ENCODE measurements at places on chromosomes 1 and 21.

- no peak for DNase-seq
Observed at GRCh38 chr1:158100498-158100897, 80.2 kb upstream of the CD1D start.

DNA sequence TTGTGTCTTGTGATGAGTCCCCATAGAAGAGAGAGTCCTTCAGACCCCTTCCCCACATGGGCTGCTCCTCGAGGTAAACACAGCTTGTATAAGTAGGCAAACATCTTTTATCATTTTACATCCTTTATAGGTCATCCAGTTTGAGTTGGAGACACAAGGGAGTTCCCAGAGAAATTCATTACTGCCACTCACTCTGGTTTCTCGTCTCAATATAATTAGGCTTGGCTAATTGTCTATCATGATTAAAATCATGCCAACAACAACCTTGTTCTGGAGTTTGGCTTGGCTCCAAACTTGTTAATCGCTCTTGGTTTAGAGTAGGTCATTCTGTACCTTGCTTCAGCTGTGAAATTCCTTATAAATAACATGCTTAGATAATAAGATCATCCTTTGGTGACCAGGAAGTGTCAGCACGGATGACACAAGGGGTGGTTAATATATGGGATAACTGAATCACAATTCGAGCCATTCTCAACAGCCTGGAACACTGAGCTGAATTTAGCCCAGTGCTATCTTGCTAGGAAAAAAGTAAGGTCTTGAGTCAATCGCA, 70.7 kb upstream of the DAB1 start:
- DNase-seq = no peak

GRCh38 chr21:21973806-21974205, 975.6 kb downstream of the NCAM2 start:
- no peak for DNase-seq

DNA sequence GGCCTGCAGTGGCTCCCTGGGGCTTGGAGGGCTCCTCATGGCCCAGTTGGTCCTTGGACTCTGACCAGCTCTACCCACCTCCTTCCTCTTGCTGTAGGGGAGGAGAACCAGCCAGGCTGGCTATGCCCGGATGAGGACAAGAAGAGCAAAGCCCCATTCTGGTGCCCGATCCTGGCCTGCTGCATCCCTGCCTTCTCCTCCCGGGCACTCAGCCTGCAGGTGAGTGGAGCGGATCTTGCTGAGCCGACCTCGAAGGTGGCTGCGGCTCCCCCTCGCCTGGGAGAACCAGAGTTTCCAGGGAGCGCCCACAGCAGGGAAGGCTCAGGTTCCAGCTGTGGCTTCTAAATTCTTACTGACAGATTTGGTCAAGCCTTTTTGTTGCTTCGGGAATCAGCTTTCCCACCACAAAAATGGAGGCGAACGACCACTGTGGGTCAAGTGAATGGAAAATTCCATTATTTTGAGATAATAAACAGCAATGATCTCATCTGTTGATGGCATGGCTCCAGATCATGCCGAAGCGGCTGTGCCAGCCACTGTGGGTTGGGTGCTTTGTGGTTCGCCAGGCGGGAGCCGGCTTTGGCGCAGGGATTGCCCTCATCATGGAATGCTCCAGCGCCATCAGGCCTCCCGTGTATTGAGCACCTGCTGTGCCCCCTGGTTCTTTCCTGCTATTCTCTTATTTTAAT, 106.5 kb upstream of the ACTL8 start:
- DNase-seq = no peak

- no peak for DNase-seq
Observed at GRCh38 chr1:107145637-107146036, 4.8 kb downstream of the NTNG1 start.

DNA sequence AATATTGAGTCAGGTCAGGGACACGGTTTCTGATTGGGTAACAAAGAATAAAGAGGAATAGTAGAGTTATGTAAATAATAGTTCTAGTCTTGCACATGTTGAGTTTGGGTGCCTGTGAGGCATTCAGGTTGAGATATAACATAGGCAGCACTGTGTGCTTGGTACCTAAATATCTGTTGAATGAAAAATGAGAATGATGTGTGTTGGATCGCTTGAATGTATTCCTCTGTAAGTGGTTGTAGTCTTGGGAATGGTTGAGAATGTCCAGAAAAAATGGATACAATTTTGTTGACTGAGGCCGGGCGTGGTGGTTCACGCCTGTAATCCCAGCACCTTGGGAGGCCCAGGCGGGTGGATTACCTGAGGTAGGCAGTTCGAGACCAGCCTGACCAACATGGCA, 116.3 kb upstream of the HNRNPU start:
- DNase-seq = no peak

DNA sequence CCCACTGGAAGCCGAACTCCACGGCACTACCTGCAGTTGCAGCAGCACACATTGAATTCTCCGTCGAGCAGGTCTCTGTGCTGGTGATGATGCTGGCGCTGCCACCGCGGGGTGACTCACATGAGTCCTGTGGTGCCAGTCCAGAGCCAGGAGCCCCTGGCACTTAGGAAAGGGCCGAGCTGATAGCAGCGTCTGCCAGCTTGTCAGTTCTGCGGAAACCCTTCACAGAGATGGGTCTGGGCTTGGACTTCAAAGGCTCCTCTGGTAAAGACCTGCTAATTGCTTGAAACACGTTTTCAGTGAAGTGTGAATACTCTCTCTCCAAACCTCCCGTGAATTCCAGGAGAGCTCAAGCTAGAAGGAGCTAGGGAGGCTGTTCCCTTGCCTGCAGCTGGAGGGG, 92.2 kb downstream of the GRIK3 start:
- no peak for DNase-seq

DNA sequence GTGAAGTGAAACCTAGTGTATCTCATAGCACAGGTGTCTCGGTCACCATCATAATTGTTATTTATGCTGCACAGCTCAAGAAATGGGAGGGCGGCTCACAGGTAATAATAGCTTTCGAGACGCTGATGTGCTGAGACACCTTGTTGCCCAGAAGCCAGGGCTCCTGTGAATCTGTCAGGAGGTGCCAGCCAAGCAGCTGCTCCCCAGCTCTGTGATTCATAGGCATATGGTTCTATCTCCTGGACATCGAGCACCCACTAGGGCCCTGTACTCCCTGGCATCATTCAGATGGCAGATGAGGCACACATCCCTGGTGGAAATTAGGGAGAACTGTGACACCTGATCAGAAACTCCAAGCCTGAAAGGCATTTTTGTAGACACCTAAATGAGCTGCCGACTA, 53.5 kb downstream of the SYT6 start:
- DNase-seq = no peak

GRCh38 chr1:55724551-55725325, 509.6 kb upstream of the USP24 start:
- DNase-seq = no peak

All from activated T-cell treated with anti-CD3 and anti-CD28 coated beads, Interleukin-2, amount 50 U/mL, for 1 hour (primary cell).